ENCODE measurements at places on chromosomes 4 and X.

DNA sequence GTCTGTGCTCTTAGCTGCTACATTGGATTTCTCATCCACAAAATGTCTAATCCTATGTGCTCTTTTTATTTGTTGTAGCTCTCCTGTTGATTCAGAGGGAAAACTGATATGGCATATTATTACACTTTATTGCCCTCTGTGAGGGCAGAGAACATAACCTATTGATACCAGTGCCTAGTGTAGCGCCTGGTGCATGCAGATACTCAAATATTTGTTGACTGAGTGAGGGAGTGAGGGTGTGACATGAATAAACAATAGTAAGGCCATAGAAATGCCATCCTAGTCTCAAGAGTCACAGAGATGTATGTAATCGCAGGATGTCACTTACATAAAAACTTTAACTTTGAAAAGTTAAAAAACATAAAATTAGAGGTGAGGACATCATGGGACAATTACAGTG, 159.1 kb downstream of the SHROOM3 start:
- no peak for DNase-seq

DNA sequence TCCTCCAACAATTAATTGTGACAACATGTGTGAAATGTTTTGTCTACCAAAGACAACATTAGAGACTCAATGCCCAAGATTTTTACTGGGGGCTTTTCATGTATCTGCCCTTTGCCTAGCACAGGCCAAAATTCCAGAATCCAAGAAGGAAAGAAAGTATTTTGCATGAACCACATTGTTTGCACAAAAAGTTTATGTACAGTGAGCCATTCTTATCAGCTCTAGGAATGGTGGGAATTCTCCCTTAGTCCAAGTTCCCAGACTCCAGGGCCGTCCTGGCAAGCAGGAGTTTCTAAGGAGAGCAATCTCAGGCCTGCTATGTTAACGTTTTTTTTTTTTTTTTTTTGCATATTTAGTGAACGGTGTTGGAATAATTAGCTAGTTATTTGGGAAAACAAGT, 21.6 kb downstream of the GPRASP1 start:
- no peak for DNase-seq

DNA sequence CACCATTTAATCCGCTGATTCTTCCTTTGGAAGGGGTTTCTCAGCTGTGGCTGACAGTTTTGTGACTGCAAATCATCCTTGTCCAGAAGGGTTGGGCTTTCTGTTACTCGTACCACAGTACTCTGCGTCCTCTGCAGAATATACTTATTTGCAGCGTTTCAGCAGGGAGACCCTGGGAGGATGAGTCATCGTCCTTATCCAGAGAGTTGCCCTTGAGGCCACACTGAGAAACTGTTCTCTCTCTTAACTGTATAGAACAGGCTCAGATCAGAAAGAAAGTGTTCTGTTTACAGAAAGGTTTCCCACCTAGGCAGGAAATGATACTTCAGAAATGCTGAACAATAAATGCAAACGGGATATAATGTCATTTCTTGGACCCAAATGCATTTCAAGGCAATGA, 47.8 kb upstream of the DDX53 start:
- no peak for DNase-seq

DNA sequence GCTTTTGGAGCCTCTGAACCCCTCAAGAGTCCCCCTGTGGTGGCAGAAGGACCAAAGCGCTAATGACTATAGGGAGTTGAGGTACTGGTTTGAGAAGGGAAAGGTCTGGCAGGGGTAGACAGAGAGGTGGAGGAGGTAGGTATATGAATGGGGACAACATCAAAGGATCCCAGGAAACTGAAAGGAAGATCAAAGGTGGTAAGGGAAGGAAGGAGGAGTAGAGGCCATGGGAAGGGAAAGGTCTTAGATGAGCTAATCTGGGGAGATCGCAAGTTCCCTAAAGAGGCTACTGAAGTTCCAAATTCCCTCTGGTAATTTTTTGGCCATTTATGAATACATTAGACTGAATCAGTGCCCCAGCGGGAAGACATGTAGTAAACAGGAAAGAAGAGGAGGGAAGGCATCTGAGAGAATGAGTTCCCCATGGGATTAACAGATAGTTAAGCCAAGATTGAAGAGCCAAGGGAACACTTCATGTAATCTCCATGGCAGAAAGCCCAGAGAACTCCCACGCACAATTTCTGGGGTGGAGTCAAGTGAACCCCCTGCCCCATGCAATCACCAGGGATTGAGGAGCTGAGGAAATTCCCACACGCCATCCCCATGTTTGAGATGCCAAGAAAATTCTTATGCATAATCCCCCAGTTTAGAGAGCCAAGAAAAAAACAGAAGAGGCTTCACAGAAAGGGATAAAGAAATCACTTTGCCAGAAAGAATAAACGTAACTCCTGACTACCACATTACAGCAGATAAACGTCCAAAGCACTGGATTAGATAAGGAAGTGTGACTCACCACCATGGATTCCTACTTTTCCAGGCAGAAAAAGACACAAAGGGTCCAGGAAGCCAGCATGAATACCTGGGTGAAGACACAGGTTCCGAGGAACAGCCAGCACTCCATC, 25.8 kb downstream of the ZNF630 start:
- no peak for DNase-seq

DNA sequence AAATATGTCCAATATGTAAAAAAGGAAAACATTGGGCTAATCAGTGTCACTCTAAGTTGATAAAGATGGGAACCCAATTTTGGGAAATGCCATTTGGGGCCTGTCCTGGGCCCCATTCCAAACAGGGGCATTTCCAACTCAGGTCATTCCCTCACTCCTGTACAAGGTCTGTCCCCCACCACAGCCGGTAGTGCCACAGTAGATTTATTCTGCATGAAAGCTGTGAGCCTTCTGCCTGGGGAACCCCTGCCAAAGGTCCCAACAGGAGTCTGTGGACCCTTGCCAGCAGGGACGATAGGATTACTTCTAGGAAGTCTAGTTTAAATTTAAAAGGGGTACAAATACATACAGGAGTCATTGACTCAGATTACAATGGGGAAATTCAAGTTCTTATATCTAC, 317.6 kb upstream of the GNPDA2 start:
- no peak for DNase-seq

DNA sequence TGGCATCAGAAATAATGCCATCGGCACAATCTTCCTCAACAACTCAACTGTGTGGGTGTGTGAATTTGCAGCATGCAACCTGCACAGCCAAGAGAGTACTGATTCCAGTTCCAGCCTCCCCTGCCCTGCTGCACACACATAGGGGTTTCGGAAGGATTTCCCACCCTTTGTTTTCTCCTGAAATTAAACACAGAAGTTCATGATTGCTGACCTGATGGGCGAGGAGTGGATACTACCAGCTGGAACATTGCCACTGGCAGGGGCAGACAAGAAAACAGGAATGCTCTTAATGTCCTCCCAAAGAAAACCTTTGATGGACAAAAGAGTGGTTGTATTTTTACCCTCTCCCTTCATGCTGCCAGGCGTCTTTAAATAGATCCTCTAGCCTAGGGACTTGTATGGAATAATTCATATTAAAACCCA, 4.8 kb downstream of the NDP start:
- no peak for DNase-seq

DNA sequence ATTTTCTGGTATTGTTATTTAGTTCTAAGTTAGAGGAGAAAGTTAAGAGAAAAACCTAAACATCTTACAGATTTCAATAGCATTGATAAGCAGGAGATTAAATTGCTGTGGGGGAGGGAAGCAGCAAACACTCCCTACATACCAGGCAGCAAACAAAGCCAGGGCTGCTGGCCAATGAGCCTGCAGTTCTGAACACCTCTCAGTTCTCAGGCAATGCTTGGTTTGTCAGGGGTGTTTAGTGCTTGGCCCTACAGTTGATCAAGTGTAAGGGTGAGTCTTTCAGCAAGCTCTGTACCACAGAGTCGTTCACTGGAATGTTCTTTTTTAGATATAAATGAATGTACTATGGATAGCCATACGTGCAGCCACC, 38.6 kb downstream of the EGFL6 start:
- DNase-seq = no peak

DNA sequence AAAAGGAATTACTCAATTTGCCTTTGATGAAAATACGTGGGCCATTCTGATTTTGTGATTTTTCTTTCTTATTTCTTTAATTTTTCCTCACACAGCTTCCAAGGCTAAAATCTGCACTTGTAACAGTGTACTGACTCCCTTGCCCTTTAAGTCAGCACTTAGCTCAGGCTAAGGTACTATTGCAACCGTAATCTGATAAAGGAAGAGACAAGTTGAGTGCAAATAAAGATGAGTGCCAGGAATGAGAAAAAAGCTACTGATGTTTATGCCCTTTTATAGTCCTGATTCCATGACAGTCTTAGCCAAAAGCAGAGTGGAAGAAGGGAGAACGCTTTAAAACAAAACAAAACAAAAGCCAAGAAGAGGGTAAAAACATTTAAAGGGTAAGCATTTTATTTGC, 6.0 kb downstream of the DMD start:
- DNase-seq = no peak

DNA sequence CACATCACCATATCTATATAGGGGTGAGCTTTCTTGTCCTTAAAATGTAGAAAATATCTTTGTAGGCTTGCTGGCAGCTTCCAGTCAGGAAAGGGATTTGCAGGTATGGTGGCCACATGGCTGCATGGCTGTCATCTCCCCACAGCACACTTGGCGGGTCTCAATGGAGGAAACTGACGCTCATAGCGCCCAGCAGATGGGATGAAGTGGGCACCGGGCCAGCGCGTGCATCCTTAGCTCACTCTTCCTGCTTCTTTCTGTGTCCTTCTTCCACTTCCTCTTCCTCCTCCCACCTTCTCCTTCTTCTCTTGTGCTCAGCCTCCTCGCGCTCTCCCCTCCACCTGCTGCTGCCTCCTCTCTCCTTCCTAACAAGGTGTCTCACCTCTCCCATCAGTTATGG, 156.2 kb upstream of the PSAPL1 start:
- no peak for DNase-seq

DNA sequence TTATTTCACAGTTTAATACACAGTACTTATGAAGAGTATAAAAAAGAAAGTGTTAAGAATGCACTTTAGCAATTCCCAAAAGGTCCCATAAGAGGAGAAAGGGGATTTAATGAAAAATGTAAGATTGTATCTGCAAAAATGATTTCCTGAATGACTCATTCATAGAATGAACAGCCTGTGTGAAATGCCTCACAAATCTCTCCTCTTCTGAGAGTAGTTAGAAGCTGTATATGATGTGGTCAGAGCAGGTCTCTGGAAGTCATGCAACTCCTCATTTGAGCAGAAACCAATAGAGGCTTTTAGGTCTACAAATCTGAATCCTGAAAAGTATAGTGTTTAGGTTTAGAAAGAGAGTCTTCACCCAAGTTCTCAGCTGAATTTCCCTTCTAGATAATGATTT, 381.3 kb upstream of the INTU start:
- no peak for DNase-seq

DNA sequence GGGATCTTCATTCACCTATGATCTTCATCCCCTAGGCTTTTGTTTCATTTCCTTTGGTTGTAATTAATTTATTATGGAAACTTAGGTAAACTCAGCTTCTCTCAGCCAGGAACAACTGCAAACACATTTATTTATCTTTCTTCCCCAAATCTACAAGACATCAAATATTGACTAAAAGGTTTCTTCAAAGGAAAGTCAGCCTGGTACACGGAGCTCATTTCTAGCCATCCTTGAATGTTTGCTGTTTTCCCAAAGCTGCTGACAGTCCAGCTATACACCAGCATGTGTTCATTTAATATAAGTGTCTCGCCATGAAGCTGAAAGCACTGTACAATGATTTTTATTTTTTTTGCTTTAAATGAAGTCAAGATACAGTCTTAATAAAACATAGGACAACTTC, 16.8 kb downstream of the RBM47 start:
- DNase-seq = no peak

DNA sequence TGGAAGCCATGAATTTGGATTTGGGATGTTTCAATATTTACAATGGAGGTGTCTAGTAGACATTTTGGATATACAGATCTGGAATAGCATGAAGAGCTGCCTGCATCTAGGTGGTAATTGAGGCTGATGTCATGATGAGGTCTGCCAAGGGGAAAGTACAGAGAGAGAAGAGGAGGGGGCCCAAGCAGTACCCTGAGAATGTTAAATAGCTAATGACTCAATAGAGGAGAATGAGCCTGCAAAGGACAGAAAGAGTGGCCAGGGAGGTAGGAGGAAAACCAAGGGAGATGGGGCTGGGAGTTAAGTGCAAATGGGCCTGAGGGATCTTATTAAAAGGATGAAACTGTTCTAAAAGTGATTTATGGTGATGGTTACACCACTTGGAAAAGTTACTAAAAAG, 182.2 kb upstream of the KIT start:
- no peak for DNase-seq

Data from hypothalamus (tissue), 51 donors.